Activated T-helper 1 cell treated with anti-CD3 and anti-CD28 coated beads, Interleukin-2, amount 50 U/mL, for 16 hours (primary cell): ENCODE measurements at places on chromosomes 16 and 17.

DNA sequence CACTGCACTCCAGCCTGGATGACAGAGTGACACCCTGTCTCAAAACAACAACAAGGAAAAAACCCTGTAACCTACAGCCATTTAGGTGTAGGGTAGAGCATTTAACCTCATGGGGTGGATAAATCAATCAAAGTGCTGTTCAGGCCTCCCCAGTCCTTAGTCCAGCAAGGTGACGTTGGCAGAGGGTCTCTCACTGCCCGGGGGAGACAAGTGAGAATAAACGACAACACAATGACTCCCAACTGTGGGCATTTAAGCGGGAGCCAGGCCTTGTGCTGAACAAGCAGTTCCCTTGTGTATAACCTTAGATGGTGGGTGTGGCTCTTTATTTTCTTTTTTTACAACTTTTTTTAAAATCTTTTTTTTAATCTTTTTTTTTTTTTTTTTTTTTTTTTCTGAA lies 29.3 kb downstream of the TMEM92 start:
- no peak for DNase-seq

- no peak for DNase-seq
These were observed 297.4 kb downstream of the CNTNAP4 start for GRCh38 chr16:76574651-76575050.

DNA sequence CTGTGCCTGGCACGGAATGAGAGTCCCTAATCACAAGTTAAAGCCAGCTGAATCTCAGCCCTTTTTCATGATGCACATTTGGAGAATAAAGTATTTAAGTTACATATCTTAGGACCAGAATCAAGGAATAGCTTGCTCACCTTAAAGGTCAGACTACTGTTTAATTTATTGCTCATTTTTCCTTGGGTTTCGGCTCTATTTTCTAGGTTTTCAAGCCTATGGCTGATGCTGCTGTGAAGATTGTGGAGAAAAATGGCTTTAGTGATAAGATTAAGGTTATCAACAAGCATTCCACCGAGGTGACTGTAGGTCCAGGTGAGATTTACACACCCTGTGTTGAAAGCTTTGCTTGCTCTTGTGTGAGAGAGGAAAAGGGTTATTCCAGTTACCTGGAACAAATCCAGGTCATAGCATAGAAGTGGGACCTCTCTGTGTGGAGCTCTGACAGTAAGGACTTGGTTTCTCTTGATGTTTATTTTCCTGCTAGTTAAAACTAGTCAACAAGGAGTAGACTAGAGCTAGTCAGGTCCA lies 18.1 kb downstream of the PRMT7 start:
- no peak for DNase-seq

DNA sequence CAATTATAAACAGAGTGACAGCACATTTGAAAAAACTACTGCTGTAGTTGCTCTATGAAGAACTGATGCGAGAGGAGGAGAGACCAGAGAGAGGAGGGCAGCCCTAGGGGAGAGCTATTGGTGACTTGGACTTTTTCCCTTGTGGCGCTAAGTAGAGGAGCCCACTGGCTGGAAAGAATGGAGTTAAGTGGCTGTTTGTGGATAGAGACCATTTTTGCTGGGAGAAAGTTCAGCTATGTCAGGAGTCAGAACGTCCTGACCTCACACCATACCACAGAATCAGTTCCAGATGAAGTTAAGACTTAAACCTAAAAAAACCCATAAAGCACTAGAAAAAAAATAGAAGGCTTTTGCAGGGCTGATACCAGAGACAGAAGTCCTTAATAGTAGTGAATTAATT lies 2.0 kb downstream of the POLR2A start:
- no peak for DNase-seq

- DNase-seq = no peak
These were observed 34.7 kb downstream of the KIAA0513 start for GRCh38 chr16:85062323-85062722.

DNA sequence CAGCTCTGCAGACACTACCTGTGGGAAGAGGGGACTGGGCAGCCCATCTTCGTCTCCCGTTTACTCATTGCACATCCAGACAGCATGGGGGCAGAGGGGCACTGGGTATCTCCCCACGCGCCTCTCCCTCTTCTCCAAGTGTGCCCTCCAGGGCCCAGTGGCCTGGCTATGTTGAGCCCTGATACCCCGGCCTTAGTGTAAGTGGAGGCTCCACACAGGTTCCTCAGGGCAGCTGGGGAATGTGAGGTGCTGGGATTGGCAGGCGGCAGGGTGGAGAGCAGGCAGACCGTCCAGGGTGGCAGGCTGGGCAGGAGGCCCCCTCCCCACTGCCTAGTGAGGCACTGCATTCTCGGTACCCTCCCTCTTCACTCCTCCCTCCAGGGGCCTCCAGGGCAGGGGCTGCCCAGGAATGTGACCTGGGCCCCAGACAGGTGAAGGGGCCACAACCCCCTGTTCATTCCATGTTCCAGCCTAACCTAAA lies 13.2 kb upstream of the NAGLU start:
- no peak for DNase-seq

- DNase-seq = no peak
These were observed 143.6 kb downstream of the COPRS start for GRCh38 chr17:31715446-31715845.

DNA sequence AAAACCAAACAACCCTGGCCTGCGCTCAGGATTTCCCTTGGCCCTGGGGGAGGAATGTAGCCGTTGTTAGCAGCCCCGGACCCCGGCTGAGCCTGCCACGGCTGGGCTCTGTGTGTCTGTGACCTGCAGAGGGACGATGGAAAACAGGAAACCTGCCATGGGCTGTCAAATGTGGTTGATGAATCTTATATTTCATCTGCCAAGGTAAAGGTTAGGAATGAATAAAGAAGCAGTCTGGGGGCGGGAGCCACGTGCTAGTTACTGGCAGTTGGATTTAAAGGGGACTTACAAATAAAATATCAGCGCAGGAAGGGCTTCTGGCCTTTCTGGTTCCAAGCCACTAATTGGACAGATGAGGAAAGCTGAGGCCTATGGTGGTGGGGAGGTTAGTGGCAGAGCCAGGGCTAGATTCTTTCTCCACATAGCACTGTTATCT lies at the start of gene KRT23:
Gene KRT23 (minus strand): TSS at position 263 of the 436 bp plus-strand sequence. CDS start 1,043 bp downstream, outside the sequence.
- DNase-seq = no peak
